ENCODE measurements at places on chromosomes 3 and 15. TPM values are rescaled to one million over a fixed set of nuclear protein-coding genes. Genes with fewer than 3 reads are reported as not detected.

The WDR93 gene
- not detected for total RNA-seq

The CYP1A2 gene
- not detected for total RNA-seq

The LRRC2 gene
- total RNA-seq, result 0.28 TPM

The C3orf80 gene
- not detected for total RNA-seq

The DUOX1 gene
- total RNA-seq, result 1.4 TPM

The SKOR1 gene
- 0.37 TPM for total RNA-seq

The TMCO5A gene
- total RNA-seq, result not detected

The ZKSCAN7 gene
- 3.0 TPM for total RNA-seq

The KNG1 gene
- not detected for total RNA-seq

The PPARG gene
- total RNA-seq, result 0.62 TPM

The PRSS50 gene
- not detected for total RNA-seq

The GRK7 gene
- total RNA-seq, result not detected

The THPO gene
- not detected for total RNA-seq

The ACY1 gene
- 9.3 TPM for total RNA-seq

The A4GNT gene
- total RNA-seq, result not detected

The ZNF385D gene
- total RNA-seq, result not detected

The LMAN1L gene
- total RNA-seq, result 0.80 TPM

The PCBP4 gene
- total RNA-seq, result 8.1 TPM

The LSMEM2 gene
- not detected for total RNA-seq

The JAGN1 gene
- total RNA-seq, result 38.8 TPM

The GOLGA6L7 gene
- not detected for total RNA-seq

The RBMS3 gene
- 5.9 TPM for total RNA-seq

The STRA6 gene
- 0.84 TPM for total RNA-seq

The CD86 gene
- total RNA-seq, result not detected

The DET1 gene
- 8.8 TPM for total RNA-seq

The SPESP1 gene
- total RNA-seq, result not detected

The RAB6B gene
- 0.86 TPM for total RNA-seq

The CRYBG3 gene
- 8.6 TPM for total RNA-seq

The SNX22 gene
- 2.7 TPM for total RNA-seq

All from A673 (cell line).